ENCODE measurements at places on chromosomes 4 and X. TPM values are rescaled to one million over a fixed set of nuclear protein-coding genes. Genes with fewer than 3 reads are reported as not detected.

AMBN gene
- not detected for total RNA-seq

WAS gene
- 2.7 TPM for total RNA-seq

FGD1 gene
- 15.6 TPM for total RNA-seq

ZBTB33 gene
- total RNA-seq: 21.0 TPM

MTHFD2L gene
- total RNA-seq: 13.6 TPM

DNA sequence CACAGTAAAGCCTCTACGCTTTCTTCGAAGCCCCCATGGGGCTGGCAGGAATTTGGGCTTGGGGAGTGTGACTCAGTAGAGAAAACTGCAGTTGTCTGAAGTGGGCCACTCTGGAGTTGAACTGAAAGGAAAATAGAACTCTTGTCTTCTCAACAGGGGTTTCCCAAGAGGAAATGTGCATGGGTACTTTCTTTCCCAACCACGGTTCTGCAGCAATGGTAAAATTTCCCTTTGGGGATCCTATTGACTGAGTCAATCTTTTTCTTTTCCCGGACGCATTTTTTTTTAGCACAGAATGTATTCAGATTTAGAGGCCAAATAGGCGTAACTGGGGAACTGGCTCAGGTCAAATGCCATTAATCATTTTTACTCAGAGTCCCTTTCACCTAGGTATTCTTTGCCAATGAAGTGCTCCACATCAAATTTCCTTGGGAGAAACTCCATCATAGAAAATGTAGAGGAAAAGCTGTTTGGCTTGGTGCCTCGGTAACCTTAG lies 269.3 kb downstream of the STIM2 start:
- H3K36me3 ChIP-seq: peaks cover 4% of the 10 kb centered on the region
- no peak overlapping the region for H3K27ac ChIP-seq
- no peak for DNase-seq
- peaks cover 2% of the 10 kb centered on the region for H3K27me3 ChIP-seq
- H3K4me3 ChIP-seq: no peak overlapping the region
- no peaks in the 10 kb centered on the region for H3K4me1 ChIP-seq

- H3K27me3 ChIP-seq: no peaks in the 10 kb centered on the region
- H3K4me3 ChIP-seq: no peak overlapping the region
- no peak overlapping the region for H3K27ac ChIP-seq
- H3K36me3 ChIP-seq: no peaks in the 10 kb centered on the region
- DNase-seq: peak; percentile 25
Measured at GRCh38 chr4:84470204-84470785, 28.8 kb downstream of the NKX6-1 start.

GRCh38 chrX:128992107-128992971 lies 531.0 kb downstream of the SMARCA1 start:
- H3K4me1 ChIP-seq: no peaks in the 10 kb centered on the region
- no peaks in the 10 kb centered on the region for H3K27me3 ChIP-seq
- H3K27ac ChIP-seq: no peak overlapping the region
- peaks cover 4% of the 10 kb centered on the region for H3K36me3 ChIP-seq
- no peak for DNase-seq
- no peak overlapping the region for H3K4me3 ChIP-seq

GRCh38 chr4:69999420-69999819 lies 3.7 kb downstream of the STATH start:
- H3K4me3 ChIP-seq: no peak overlapping the region
- H3K27me3 ChIP-seq: no peaks in the 10 kb centered on the region
- no peak for DNase-seq
- H3K4me1 ChIP-seq: no peaks in the 10 kb centered on the region
- H3K36me3 ChIP-seq: no peaks in the 10 kb centered on the region

DNA sequence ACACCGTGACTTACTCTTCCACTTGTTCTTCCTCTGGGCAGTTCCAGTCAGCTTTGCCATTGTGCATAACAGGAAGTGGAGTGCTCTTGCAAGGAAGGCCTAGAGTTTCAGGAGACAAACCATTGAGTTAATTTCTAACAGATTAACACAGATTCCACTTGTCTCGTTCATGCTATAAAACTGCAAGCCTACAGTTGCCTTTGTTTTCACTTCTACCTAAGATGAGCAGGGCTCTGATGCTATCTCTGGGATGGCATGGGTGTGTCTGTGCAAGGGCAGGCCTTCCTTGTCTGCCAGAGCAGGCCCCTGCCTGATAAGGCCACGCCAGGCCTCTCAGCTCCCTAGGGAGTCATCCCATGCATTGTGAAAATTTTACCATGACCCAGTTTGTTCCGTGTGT lies 67.7 kb upstream of the PGRMC2 start:
- peaks cover 4% of the 10 kb centered on the region for H3K36me3 ChIP-seq
- peaks cover 14% of the 10 kb centered on the region for H3K4me1 ChIP-seq
- no peak overlapping the region for H3K4me3 ChIP-seq

DNA sequence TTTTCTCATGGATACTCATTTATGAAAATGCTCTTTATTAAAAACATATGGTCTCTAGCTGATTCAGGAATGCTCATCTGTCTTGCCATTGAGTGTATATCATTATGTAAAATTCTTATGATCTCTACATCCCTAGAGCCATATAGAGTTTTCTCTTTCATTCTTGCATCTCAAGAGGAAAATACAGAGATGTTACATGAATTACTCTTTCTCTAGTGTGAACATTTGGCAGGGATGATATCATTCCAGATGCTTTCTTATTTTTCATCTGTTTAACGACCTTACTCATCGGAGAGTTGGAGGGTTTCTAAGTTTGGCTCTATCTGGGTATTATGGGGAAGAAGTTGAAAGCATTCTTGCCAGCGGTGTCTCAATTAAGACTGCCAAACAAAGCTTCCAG lies 202.9 kb upstream of the SLC7A11 start:
- H3K36me3 ChIP-seq: no peaks in the 10 kb centered on the region
- no peak for DNase-seq
- peaks cover 7% of the 10 kb centered on the region for H3K4me1 ChIP-seq
- H3K27ac ChIP-seq: no peak overlapping the region
- H3K27me3 ChIP-seq: peaks cover 2% of the 10 kb centered on the region

GRCh38 chr4:2858451-2859217 lies 15.0 kb downstream of the ADD1 start:
- no peaks in the 10 kb centered on the region for H3K36me3 ChIP-seq
- H3K4me3 ChIP-seq: no peak overlapping the region
- DNase-seq: no peak
- peaks cover 42% of the 10 kb centered on the region for H3K4me1 ChIP-seq
- peaks cover 2% of the 10 kb centered on the region for H3K27me3 ChIP-seq
- H3K27ac ChIP-seq: no peak overlapping the region

DNA sequence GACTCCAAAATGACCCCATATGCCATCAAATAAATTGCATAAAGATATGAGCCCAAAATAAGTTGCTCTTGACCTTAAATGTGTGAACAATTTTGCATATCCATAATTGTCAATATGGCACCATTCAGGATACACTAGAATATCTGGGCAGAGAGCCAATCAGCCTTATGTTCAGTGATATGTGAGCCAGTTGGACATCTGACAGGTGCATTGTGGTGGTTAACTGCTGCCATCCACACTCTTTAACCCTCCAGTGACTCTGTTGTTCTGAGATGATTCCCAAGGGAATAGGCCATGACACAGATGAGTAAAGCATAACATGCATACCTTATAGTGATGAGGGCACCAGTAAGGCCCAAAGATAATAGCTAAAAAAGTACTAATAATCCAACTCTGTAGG lies 500.1 kb downstream of the PCDH18 start:
- H3K4me1 ChIP-seq: no peaks in the 10 kb centered on the region
- no peak overlapping the region for H3K27ac ChIP-seq
- H3K27me3 ChIP-seq: no peaks in the 10 kb centered on the region
- H3K4me3 ChIP-seq: no peak overlapping the region
- H3K36me3 ChIP-seq: no peaks in the 10 kb centered on the region
- DNase-seq: no peak

DNA sequence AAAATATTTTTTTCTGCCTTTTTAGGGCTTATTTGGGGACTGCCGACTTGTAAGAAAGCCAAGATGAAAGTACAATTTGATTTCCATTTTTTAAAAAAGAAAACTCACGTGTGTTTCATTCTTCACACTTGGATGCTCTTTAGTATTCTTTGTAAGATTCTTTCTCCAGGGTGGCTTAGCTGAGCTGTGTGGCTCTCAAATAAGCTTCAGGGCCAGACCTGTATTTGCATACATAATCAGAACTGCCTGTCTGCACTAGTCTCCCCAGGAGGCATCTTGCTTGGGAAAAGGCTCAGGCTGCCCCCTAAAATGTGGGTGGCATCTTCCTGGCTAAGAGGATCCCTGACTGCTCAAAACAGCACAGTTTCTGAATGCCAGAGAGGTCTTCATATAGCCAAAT lies 498.4 kb downstream of the MID1IP1 start:
- no peak overlapping the region for H3K27ac ChIP-seq
- no peaks in the 10 kb centered on the region for H3K4me1 ChIP-seq
- H3K27me3 ChIP-seq: no peaks in the 10 kb centered on the region
- peaks cover 6% of the 10 kb centered on the region for H3K36me3 ChIP-seq
- DNase-seq: no peak

DNA sequence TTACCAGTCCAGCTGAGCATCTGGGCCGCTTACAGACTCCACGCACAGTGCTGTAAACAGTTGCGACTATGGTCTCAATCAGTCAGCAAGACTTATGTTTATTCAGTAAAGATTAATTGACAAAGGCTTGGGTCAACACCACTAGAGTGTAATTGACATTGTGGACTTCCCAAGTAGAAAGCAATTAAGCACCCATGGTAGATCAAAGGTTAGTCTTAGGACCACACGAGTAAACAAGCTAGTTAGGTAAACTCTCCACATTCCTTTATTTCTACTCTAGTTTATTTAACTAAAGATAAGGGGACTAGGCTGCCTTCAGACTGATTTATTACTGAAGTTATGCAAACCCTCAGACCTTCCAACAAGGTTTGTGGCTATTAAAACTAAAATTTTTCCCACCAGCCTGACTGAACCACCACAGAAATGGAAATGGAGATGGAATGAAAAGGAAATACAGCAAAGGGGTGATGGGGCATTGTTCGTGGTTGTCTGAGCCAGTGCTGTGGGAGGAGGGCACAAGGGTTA lies 44.2 kb downstream of the MTHFD2L start:
- DNase-seq: no peak
- H3K36me3 ChIP-seq: no peaks in the 10 kb centered on the region
- H3K27me3 ChIP-seq: no peaks in the 10 kb centered on the region
- no peak overlapping the region for H3K27ac ChIP-seq
- H3K4me3 ChIP-seq: no peak overlapping the region
- H3K4me1 ChIP-seq: peaks cover 8% of the 10 kb centered on the region

DNA sequence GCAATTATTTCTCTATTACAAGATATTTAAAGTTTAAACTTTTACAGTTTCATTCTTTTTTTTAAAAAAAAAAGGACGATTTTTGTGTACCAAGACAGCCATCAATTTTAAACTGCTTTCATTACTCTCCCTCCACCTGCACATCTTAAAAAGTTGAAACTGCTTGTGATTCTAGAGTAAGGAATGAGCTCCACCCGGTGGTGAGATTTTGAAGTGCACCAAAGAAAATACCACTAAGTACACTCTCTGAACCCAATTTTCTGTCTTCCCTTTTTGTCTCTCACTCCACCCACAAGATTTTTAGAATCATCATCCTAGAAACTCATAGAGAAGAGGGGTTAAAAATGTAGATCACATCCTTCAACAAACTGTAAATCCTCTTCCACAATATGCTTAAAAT lies 91.3 kb upstream of the WDR44 start:
- no peak overlapping the region for H3K27ac ChIP-seq
- H3K27me3 ChIP-seq: no peaks in the 10 kb centered on the region
- H3K36me3 ChIP-seq: no peaks in the 10 kb centered on the region
- H3K4me1 ChIP-seq: peaks cover 7% of the 10 kb centered on the region

- no peaks in the 10 kb centered on the region for H3K4me1 ChIP-seq
- no peak within 1 kb of the TSS for H3K27ac ChIP-seq
- H3K27me3 ChIP-seq: no peaks in the 10 kb centered on the region
- DNase-seq: peak; percentile 35
Measured at GRCh38 chrX:148500423-148501385, at the start of gene AFF2. Gene AFF2 (plus strand): TSS chrX:148500617. CDS start chrX:148501098, 481 bp downstream.

GRCh38 chr4:75555294-75556164 lies at the start of gene ODAPH:
Gene ODAPH (plus strand): TSS chr4:75556066. CDS start chr4:75556083, 17 bp downstream.
- H3K27me3 ChIP-seq: peaks cover 2% of the 10 kb centered on the region
- H3K36me3 ChIP-seq: no peaks in the 10 kb centered on the region
- no peak for DNase-seq
- no peaks in the 10 kb centered on the region for H3K4me1 ChIP-seq
- H3K4me3 ChIP-seq: no peak within 1 kb of the TSS
- H3K27ac ChIP-seq: no peak within 1 kb of the TSS

DNA sequence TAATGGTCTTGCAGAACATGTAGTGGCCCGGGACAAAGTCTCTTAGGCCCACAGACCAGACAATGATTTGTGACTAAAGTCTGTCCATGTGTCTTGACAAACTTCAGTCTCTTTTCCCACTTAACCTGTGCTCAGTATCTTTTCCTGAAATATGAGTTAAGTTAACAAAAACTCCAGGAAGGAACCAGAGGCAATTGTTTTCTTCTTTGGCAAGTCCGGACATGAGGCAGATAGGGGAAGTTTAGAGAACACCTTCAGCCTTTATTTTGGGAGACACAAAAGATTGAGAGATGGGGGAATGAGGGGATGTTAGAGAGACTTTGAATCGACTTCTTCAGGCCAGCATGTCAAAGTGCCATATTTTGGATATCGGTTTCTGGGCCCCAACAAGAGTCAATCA lies 80.2 kb upstream of the FRMPD4 start:
- no peak overlapping the region for H3K4me3 ChIP-seq
- H3K36me3 ChIP-seq: no peaks in the 10 kb centered on the region
- DNase-seq: no peak
- H3K27me3 ChIP-seq: no peaks in the 10 kb centered on the region
- H3K4me1 ChIP-seq: peaks cover 2% of the 10 kb centered on the region
- H3K27ac ChIP-seq: no peak overlapping the region

DNA sequence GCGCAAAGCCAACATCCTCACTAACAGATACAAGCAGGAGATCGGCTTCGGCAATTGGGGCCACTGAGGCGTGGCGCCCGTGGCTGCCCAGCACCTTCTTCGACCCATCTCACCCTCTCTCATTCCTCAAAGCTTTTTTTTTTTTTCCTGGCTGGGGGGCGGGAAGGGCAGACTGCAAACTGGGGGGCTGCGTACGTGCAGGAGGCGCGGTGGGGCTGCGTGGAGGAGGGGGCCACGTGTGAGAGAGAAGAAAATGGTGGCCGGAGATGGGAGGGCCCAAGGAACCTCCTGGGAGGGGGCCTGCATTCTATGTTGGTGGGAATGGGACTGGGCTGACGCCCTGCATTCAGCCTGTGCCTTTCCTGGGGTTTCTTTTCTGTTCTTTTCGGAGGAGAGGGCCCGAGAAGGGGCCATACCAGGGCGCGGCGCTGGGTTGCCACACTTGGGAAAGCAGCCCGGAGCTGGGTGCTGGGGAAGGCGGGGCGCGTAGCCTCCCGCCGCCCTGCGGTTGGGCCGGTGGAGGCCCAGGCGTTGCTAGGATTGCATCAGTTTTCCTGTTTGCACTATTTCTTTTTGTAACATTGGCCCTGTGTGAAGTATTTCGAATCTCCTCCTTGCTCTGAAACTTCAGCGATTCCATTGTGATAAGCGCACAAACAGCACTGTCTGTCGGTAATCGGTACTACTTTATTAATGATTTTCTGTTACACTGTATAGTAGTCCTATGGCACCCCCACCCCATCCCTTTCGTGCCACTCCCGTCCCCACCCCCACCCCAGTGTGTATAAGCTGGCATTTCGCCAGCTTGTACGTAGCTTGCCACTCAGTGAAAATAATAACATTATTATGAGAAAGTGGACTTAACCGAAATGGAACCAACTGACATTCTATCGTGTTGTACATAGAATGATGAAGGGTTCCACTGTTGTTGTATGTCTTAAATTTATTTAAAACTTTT lies 4.5 kb downstream of the MID1IP1 start:
- peak overlapping the region; percentile 94 for H3K27ac ChIP-seq
- no peaks in the 10 kb centered on the region for H3K36me3 ChIP-seq
- DNase-seq: peak; percentile 42
- peaks cover 11% of the 10 kb centered on the region for H3K4me1 ChIP-seq

GRCh38 chr4:47830265-47831025 lies 7.4 kb downstream of the CORIN start:
- H3K27ac ChIP-seq: no peak overlapping the region
- H3K36me3 ChIP-seq: no peaks in the 10 kb centered on the region
- H3K4me1 ChIP-seq: peaks cover 14% of the 10 kb centered on the region
- no peak for DNase-seq

Data from endothelial cell (in vitro differentiated cells).